ENCODE measurements at places on chromosomes 2 and 18.

DNA sequence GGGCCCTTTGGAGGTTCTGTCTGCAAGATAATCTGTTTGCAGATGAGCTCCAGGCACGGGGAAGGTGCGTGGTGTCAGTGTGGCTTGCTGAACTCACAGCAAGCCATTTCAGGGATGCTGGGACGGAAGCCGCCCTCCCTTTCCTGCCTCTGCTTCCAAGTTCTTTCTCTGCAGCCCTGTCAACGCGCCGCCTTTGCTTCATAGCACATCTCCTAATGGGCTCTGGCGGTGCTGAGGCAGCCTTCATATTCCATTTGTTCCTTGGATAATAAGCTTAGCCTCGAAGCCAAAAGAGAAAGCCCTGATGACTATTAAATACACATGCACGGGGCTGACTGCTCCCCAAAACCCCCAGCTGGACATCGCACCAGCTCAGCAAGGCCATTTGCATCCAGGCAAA lies 81.7 kb upstream of the TAF1B start:
- DNase-seq = no peak

GRCh38 chr2:179842498-179843153 lies 18.8 kb downstream of the ZNF385B start:
- DNase-seq = no peak

GRCh38 chr2:64350996-64351395 lies 103.0 kb upstream of the LGALSL start:
- no peak for DNase-seq

DNA sequence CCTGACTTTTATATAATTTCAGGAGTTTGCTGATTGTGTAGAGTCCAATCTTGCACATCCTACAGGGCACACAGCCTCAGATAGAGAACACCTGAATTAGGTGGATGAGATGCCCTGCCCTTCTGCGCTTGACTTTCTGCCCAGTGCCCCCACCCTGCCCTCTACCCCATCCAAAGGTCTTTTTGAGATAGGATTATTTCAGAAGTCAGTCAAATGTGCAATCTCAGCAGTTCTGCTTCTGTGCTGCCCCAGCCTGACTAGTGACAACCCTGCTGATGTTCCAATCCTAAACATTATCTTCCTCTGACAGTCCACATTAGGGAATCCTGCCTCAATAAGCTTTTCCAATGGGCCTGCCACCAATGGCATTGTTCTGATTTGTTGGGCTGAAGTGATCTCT lies 411.5 kb downstream of the TGIF1 start:
- no peak for DNase-seq
